IMR-90 (cell line): ENCODE measurements at places on chromosomes 7 and 10. TPM values are rescaled to one million over a fixed set of nuclear protein-coding genes. Genes with fewer than 3 reads are reported as not detected.

Gene NEUROG3
- not detected in 2 replicates for total RNA-seq

DNA sequence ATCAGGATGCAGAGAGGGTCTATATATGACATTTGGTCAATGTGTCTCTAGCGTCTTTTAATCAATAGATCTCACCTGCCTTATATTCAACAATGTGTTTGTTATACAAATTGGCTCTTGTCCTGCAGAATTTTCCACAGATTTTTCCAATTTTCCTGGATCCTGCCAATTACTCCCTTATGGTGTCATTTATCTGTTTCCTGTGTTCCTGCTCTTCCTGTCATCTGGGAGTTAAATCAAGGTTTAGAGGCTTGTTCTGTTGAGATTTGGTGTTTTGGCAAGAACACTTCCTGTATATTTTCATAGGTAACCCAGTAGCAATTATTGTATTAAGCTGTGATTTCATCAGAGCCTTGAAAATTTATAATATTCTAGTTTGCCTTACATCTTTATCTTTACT lies 8.8 kb upstream of the C10orf71 start:
- H3K4me3 ChIP-seq: no peak overlapping the region
- DNase-seq: no peak
- H3K4me1 ChIP-seq: no peaks in the 10 kb centered on the region

- H3K4me1 ChIP-seq: peaks cover 6% of the 10 kb centered on the region
- H3K4me3 ChIP-seq: no peak overlapping the region
- H3K27me3 ChIP-seq: no peaks in the 10 kb centered on the region
Measured at GRCh38 chr7:107150375-107151073, 18.3 kb upstream of the HBP1 start.

DNA sequence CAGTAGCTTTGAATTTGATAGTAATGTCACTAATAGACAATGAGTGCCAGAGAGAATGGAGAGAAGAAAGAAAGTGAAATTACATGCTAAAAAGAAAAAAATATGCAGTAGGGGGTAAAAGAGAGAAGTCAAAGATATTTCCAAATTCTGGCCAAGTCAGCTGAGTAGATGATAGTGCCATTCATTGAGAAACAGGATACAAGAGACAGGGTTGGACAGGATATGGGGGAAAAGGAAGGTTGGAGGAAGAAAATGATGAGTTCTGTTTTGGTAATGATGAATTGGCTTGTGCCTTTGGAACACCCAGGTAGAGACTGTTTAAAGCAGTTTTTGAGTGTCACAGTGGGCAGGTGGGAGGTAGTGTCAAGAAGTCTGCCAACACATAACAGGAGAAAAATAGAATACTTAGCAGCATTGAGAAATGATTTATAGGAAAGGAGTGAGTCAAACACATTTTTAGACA lies 78.3 kb downstream of the LRRC17 start:
- H3K36me3 ChIP-seq: no peaks in the 10 kb centered on the region
- H3K4me1 ChIP-seq: peaks cover 18% of the 10 kb centered on the region
- H3K4me3 ChIP-seq: no peak overlapping the region

GRCh38 chr10:49076319-49076718 lies 39.0 kb downstream of the VSTM4 start:
- no peak overlapping the region for H3K4me3 ChIP-seq
- H3K4me1 ChIP-seq: peaks cover under 1% of the 10 kb centered on the region; the same call in 1 of the 2 replicates
- H3K36me3 ChIP-seq: peaks cover 33% of the 10 kb centered on the region
- H3K27ac ChIP-seq: no peak overlapping the region
- H3K27me3 ChIP-seq: no peaks in the 10 kb centered on the region

DNA sequence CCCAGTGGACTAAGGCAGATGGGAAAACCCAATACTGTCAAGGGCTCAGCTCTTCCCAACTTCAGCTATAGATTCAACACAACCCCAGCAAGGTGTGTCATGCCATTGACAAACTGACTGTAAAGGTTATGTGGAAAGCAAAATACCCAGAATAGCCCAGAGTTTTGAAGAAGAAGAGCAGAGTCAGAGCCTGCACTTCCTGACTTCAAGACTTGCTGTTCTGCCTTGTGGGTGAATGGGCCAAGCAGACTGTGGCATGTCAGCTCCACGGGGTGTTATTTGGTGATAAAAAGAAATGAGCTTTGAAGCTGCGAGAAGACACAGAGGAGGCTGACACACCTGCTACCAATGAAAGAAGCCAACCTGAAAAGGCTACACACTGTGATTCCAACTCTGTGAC lies 89.7 kb downstream of the NKX6-2 start:
- H3K27ac ChIP-seq: no peak overlapping the region
- H3K27me3 ChIP-seq: no peaks in the 10 kb centered on the region
- peaks cover 13% of the 10 kb centered on the region for H3K4me1 ChIP-seq
